ENCODE measurements at places on chromosomes 4 and X.
A peak's percentile ranks its signal among the peaks of the same experiment; 100 is the strongest.

DNA sequence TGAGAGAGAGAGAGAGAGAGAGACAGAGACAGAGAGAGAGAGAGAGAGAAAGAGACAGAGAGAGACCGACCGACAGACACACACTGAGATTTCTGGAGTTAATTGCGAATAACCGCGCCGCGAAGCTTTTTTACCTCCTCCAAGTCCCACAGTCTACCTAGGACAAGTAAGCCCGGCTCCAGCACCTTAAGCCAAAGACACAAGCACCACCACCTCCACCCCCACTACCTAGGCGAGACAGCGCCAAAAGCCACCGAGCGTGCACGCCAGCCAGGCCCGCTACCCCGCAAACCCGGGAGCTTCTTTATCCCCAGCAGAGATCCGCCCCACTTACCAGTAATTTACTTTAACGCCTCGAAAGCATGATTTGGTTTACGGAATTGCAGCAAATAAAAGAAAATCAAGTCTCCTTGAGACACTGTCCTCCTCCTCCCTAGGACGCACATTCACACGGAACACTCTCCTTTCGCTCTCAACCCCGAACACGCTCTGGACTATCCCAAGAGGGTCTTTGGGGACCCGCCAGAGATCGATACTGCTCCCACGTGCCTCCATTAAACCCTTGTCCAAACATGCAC is 649.6 kb upstream of the DIPK2B start:
- DNase-seq: peak; percentile 27

GRCh38 chr4:1600211-1600780 is 83.8 kb downstream of the FAM53A start:
- DNase-seq: no peak

GRCh38 chr4:69787879-69788278 is 27.5 kb upstream of the SULT1B1 start:
- no peak for DNase-seq

- no peak for DNase-seq
Observed at GRCh38 chr4:24024157-24024556, 134.3 kb upstream of the PPARGC1A start.

GRCh38 chr4:2062808-2063524 is 3.8 kb downstream of the NAT8L start:
- DNase-seq: no peak

GRCh38 chr4:185404031-185404430 is 7.4 kb downstream of the ANKRD37 start:
- no peak for DNase-seq

GRCh38 chr4:101183221-101183620 is 164.1 kb downstream of the PPP3CA start:
- DNase-seq: no peak

- DNase-seq: no peak
Observed at GRCh38 chr4:181676546-181676945, 566.7 kb upstream of the TENM3 start.

DNA sequence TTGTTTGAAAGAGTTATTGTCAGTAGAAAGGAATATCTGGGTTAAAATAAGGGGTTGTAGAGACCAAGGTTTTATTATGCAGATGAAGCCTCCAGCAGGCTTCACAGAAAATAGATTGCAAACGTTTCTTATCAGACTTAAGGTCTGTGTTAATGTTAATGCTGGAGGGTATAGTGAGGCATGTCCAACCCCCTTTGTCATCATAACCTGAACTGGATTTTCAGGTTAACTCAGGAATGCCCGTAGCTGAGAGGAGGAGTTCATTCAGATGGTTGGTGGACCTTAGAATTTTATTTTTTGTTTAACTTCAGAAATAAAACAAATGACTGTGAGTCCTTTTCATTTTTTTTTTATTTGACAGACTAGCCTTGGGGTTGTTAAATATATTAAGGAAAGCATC is 354.1 kb downstream of the GPM6A start:
- DNase-seq: no peak

- DNase-seq: no peak
Observed at GRCh38 chr4:110854021-110854678, 231.3 kb upstream of the PITX2 start.

GRCh38 chr4:55592014-55592413 is at the start of gene PDCL2:
PDCL2 (minus strand) TSS chr4:55592245; CDS start chr4:55592109, 136 bp downstream.
- DNase-seq: no peak

DNA sequence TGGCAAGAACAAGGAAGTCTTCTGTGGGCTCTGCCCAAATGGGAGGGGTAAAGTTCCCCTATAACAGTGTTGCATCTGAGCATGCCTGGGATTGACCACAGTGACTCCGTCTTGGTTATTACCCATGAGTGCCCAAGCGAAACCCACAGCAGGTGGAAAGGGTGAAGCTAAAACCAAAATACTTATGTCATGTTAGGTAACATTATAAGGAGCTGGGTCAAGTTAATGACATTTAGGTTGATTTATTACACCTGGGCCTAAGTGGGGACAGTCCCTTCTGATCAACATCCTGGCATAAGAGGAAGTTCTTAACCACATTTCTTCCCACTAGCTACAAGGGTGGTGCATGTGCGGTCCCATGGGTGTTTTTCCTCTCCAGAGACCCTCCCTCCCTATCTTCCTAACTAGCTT is 1.3 kb upstream of the ZNF732 start:
- no peak for DNase-seq

- DNase-seq: no peak
Observed at GRCh38 chrX:115345615-115346014, 56.1 kb downstream of the LUZP4 start.

DNA sequence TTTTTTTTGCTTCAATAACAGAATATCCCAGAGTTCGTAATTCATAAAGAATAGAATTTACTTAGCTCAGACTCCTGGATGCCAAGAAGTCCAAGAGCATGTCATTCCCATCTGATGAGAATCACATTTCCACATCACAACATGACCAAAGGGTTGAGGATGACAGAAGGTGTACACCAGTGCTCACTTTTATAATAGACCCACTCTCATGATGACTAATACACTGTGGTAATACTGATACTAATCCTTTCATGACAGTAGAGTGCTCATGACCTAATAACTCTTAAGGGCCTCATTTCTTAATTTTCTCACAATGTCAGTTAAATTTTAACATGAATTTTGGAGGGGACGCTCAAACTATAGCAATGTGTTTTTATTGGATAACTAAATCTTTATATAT is 69.2 kb downstream of the ZNF732 start:
- no peak for DNase-seq

DNA sequence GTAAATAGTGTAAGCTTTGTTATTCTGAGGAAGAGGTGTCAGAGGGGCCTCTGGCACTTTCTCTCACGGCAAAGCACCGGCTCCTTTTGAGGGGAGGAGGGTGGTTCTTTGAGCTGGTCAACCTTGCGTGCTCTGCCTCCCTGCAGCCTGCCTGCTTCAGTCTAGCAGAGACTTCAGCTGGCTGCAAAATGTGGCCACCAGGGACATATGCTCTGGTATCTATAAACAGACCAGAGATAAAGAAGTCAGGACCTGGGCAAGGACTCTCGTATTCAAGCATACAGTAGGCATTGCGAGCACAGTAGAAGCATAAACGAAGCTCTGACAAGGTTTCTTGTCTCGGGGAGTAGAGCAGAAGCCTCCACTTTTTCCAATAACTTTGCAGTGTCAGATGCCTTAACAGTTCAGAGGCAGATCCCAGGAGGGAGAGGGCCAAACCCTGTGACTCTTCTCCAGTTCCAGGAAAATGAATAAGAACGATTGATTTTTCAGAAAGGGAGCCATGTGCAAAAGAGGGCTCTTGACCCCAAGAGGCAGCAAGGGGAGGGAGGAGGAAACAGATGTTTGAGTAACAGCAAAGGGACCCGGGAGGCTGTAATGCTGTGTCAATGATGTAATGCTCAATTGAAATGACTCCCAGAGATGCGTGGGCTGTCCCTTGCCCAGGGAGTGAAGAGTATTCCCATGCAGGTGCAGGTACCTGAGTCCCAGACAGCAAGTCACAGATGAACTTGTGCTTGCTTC is 57.9 kb upstream of the TEX13D start:
- DNase-seq: no peak

Data from CD4-positive, alpha-beta T cell (primary cell).